ENCODE measurements at places on chromosomes 12 and 14.

- DNase-seq: no peak
Observed at GRCh38 chr14:69763761-69764510, 3.0 kb upstream of the SRSF5 start.

- no peak for DNase-seq
Observed at GRCh38 chr12:121792607-121793439, 665 bp downstream of the RHOF start.

GRCh38 chr12:82842480-82842879, 155.8 kb downstream of the TMTC2 start:
- DNase-seq: no peak

GRCh38 chr12:105590571-105590970, 260.1 kb downstream of the C12orf75 start:
- no peak for DNase-seq

DNA sequence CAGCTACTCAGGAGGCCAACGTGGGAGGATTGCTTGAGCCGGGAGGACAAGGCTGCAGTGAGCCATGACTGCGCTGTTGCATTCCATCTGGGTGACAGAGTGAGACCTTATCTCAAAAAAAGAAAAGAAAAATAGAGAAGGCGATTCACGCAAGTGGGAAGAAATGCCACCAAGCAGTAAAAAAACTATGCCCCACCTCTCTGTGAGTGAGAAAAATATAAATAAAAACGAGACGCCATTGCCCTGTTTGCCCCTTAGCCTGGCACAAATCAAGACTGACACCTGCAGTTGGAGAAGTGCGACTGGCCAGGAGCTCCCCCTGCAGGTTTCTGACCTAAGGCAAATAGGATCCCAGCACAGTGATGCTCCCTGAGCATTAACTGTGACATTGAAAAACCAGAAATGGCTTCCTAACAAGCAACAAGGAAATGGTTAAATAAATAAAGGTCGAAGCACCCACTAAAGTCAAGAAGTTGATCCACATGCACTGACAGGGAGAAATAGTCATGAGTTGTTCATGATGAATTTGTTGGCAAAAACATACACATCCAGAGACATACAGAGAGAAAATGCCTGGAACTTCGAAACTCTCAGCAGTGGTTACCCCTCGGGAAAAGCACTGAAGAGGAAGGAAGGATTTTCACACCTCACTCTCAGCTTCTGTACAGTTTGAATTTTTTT, 21.1 kb downstream of the GSC start:
- no peak for DNase-seq

DNA sequence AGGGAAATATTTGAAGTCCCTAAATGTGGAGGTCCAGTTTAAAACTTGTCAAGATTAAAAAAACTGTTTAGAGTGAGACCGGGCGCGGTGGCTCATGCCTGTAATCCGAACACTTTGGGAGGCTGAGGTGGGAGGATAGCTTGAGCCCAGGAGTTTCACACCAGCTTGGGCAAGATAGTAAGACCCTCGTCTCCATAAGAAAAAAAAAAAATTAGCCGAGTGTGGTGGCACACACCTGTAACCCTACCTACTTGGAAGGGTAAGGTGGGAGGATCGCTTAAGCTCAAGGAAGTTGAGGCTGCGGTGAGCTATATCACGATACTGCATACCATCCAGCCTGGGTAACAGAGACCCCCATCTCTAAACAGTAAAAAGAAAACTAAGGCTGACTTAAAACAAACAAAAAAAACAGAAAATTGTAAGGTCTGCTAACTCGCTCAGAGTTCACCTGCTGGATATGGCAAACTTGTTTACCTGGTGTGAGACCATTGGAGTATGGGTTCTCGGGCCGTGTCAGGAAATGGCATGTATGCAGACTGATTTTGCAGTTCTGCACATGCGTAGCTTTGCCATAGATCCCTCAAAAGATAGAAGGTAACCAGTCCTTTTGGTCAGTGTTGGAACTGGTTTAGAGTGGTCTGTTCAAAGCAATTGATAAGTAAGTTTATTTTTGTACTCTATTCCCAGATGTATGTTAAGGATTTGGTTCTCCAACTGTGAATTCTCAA, 2.1 kb downstream of the RNF10 start:
- DNase-seq: peak; percentile 8

DNA sequence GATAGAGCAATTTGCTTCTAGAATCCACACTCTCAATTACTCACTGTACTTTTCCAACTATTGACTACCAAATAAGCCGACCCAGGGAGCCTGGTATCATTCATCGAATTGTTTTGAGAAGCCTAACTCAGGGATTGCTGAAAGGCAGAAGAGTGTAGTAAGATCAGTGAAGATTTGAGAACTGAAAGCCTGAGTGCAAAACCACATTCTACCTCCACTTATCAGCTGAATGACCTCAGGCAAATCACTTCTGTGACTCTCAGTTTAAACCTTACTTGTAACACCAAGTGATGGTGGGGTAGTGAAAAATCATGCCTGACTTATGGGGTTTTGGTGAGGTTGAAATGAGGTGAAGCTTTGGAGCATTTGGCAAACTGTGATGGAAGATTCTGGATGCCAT, 126.1 kb upstream of the MAX start:
- no peak for DNase-seq

GRCh38 chr12:83473408-83474095, 786.8 kb downstream of the TMTC2 start:
- no peak for DNase-seq

DNA sequence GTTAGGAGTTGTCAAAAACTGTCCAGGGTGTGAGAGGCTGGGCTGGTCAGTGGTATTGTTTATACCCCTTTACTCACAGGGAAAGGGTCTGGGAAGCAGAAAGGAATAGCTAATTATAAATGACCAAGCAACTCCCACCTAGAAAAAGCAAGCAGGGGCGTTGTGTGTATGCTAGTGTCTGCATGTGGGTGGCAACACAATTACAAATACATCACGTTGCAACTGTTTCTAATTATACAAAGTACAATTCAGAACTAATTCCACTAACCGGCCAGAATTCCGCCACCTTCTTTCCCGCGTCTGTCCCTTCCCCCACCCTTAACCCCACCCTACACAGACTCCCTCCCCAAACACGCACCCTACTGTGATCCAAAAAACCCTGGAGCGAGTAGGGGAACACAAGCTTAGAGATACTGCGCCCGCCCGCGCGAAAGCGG, 2.2 kb downstream of the DPF3 start:
- no peak for DNase-seq

GRCh38 chr12:2295941-2296461, 243.2 kb downstream of the CACNA1C start:
- no peak for DNase-seq

GRCh38 chr12:80269803-80270552, 170.6 kb downstream of the OTOGL start:
- no peak for DNase-seq

GRCh38 chr14:103770902-103771301, 55.3 kb downstream of the ZFYVE21 start:
- no peak for DNase-seq

- no peak for DNase-seq
Observed at GRCh38 chr14:67623114-67623513, 3.4 kb downstream of the ARG2 start.

DNA sequence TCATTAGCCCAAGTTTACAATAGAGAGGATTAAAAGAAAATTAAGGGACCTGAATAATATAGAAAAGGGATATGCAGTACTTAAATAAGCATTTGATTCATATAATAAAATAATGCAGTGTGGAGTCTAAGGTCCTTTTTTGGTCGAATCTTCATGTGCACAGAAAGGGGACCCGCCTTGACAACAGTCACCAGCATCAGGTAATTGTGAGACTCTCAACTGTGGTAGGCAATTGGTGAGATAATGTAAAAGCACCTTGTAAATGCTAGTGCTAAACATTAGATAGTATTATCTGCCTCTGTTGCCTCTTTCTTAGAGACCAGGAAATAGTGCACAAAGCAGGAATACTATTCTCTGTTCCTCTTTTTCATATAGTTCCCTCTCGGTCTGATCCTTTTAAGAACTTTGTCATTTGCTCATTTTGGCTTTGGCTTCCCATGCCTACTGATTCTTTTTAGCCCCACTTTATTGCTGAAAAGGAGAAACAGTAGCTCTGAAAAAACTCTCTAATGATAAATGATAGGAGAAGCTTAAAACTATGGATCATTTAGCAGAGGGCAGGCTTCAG, 17.5 kb downstream of the CHPT1 start:
- no peak for DNase-seq

GRCh38 chr14:99511421-99512109, 30.4 kb downstream of the CCNK start:
- no peak for DNase-seq

DNA sequence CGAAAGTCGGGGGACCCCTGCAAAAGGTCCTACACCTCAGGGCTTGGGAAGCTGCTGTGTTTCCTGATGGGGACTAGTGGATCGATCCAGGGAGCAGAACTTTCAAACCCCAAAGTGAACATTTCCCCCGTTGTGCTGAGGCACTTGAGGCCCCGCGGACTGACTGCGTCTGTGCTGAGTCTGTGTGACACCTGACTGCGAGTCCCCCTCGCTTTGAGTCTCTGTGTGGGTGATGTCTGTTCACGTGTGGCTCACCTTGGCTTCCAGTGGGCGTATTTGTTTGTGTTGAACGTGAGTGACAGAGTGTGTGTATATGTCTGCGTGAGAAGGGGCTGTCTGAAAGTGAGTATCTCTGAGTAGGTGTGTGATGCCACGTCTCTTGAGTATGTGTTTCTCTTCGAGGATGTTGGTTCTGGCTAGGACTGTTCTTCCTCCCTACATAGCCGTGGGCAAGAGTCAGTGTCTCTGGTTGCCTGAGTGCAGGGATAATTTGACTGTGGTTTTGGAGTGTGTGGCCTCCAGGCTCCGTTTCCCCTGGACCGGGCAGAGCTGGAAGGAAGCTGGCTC, 1.3 kb downstream of the TEAD4 start:
- no peak for DNase-seq

- no peak for DNase-seq
Observed at GRCh38 chr14:38336298-38336697, 80.4 kb upstream of the CLEC14A start.

- no peak for DNase-seq
Observed at GRCh38 chr14:52852810-52853521, 61.6 kb upstream of the GNPNAT1 start.

DNA sequence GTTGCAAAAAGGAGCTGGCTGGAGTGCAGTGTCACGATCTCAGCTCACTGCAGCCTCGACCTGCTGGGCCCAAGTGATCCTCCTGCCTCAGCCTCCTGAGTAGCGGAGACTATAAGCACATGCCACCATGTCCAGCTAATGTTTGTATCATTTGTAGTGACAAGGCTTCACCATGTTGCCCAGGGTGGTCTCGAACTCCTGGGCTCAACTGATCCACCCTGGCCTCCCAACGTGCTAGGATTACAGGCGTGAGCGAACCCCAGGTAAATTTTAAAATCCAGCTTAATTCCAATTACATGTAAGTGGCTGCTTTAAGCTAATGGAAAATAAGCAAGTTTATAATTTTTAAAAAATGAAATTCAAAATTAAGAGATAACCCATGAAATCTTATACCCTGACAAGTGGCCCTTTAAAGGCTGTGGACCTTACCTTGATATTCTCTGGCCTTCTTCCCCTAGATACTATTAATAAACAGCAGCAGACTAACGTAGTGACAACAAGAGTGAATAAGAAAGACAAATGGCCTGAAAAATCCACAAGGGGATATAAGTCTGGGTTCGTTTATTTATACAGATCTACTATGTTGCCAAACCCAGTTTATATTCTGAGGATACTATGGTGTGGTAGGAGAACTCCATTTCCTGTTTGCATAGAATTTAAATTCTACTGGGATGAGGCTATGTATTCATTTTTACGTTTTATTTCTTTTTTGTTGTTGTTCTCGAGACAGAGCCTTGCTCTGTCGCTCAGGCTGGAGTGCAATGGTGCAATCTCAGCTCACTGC, 25.6 kb upstream of the SLC2A3 start:
- no peak for DNase-seq

DNA sequence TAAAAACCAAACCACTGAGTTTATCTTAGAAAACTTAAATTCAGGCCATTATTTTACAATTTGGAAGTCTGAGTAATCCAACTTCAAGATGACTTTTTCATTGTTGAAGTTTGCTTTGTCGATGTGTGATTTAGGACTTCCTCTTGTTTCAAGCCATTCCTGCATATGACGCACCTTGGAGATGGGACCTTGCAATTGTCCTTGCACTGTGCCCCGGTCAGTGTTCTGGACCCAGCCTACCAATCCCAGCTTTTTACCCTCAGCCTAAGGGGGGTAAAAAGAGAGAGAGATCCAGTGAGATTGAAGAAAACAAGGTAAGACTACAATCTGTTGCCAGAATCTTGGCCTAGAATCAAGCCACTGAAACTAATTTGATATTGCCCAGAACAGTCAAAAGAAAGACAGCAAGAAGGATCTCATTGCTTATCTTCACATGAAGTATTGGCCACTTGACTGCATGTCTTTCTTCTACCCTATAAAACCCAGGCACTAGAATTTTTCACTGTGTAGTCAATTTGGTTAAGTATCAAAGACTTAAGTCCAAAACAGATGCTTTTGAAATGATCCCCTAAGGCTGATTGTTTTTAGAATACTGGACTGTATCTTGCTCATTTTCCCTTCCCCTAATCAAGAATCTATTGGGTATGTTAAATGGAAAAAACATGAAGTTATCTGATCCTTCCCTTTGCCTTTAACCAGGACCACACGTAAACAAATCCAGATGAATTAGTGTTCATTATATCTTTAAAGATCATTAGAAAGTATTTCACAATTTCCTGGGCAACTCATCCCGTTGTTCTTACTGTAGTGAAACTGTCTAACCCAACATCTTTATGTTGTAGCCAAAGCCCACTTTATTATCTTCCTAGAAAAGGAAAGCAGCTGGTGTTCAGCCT, 2.4 kb upstream of the MLH3 start:
- DNase-seq: no peak

DNA sequence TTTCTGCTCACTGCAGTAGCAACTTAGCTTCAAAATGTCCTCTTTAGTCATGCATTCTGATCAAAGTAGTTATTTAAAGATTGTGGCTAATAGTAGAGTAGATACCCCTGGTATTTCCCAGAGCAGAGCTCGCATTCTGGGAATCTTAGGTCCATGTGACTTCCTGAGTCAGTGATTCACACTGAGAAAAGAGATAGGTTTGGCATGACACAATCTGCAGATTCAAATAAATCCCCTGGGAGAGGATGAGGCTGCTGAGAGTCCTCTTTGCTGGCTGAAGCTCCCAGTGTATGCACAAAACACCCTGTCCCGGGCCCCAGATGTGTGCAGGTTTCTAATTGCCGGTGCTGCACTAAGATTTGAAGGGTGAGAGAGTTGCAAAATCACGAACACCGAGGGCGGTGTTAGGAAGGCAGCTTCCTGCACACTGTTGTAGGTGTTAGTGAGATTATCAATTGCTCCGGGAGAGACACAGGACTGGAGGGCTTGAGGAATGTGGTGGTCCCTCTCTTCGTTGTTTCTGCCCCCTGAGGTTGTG, 233.2 kb downstream of the NRXN3 start:
- no peak for DNase-seq

- DNase-seq: no peak
Observed at GRCh38 chr14:68714991-68715924, 77.6 kb downstream of the ZFP36L1 start.

All from activated T-cell treated with anti-CD3 and anti-CD28 coated beads for 1 hour (primary cell).